ENCODE measurements at places on chromosomes 5 and 9.

- DNase-seq, result no peak
Measured at GRCh38 chr9:7984692-7985091, 185.1 kb upstream of the DMAC1 start.

- DNase-seq, result peak; percentile 37
Measured at GRCh38 chr9:97985058-97985861, 2.1 kb downstream of the ANP32B start.

DNA sequence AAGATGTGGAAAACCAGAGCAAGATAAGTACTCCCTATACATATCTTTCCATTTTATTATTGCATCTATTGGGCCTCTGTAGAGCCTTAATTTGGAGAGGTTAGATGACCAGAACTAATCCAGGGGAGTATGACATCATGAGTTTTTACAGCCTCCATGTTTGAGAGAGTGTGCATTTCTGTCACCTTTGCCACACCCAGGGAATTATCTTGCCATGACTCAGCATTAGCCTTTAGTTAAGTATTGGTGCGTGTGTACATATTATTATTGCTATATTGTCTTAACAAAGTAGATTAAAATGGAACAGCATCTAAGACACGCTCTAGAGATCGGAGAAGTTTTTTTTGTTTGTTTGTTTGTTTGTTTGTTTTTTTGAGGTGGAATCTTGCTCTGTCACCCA, 27.6 kb downstream of the DIMT1 start:
- DNase-seq, result peak; percentile 47

GRCh38 chr5:1188464-1188863, 12.9 kb upstream of the SLC6A19 start:
- DNase-seq, result no peak

DNA sequence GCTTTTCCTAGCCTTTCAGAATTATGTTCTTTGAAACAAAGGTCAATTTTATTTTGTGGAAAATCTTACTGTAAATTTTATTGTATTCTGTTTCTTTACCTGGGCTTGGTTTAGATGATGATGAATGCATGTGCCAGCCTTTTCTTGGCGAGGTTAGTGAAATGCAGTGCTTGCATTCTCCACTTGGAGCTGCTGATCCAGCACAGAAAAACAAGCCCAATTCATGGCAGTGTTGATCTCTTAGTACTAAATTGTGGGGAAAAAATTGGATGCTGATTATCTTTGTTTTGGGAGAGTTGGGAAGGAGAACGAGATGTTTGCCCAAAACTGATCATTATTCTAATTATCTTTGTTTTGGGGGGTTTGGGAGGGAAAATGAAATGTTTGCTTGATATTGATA, 3.7 kb downstream of the HABP4 start:
- peak; percentile 73 for DNase-seq

GRCh38 chr5:143403593-143404415, at the start of gene NR3C1:
Gene NR3C1, minus strand, starts transcription at chr5:143403686. Its CDS starts 2,847 bp downstream, at chr5:143400839.
- DNase-seq, result peak; percentile 80

DNA sequence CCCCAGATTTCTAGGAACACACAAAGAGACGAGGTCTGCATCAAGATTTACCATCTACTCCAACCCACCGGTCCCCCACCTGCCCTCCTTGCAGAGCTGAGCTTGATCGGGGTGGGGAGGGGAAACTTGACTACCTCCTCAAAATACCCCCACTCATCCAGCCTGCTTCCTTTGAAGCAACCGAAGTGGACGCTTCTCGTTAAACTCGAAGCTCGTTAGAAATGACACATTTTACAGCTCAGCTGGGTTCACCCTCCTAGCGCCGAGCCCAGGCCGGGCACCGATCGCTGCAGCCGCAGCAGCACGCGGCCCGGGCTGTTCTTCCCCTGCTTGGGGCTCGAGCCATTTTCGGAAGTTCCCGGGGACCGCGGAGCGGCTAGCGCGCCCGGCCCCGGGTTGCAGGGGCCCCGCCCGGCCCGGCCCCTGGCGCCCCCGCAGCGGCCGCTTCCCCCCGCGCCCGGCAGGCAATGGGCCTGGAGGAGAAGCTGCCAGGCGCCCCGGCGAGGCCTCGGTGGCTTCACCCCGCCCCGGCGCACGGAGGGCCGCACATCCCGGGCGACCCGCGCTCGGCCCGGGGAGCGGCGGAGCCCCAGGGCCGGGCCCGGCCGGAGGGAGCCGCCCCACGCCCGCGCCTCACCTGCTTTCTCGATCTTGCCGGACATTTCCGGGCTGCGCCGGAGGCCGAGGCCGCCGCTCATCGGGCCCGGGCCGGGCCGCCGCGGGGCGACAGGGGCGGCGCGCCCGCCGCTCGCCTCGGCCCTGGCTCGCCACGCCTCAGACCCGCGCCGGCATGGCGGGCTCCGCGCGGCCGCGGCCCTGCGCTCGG, 530 bp downstream of the RAPGEF1 start:
- DNase-seq, result peak; percentile 60

DNA sequence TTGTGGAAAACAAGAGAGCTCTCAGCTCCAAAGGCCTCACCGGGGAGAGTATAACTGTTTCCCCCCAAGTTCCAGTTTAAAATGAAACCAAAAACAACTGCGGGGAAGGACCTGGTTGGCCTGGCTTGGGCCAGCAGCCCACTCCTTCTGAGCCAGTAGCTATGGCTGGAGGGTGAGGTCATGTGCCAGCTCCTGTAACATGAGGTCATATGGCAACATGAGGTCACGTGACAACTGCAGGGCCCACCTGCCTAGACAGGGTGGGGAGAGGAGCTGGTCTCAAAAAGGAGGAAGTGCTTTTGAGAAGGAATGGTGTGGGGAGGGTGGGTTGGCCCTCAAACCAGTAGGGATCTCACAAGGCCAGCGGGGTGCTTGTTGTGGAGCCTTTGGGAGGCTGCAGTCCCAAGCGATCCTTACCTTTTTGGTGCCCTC, 29.3 kb upstream of the CRB2 start:
- DNase-seq, result no peak

GRCh38 chr5:64854855-64855254, 86.1 kb downstream of the CWC27 start:
- DNase-seq, result no peak

DNA sequence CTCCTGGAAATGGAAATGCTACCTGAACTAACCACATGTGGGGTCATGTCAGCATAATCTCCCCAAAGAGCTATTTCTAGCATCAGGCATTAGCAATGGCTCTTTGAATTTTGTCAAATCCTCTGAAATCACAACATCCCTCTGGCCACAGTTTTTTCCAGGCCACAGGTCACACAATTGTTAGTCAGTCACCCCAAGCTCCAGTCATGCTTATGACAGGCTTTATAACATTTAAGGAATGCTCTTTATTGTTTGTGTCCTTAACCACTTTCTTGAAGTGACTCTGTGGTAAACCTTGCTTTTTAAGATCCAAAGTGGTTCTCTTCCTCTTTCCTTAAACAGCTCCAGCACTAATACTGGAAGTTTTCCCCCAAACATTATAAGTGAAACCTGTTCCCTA, 169.2 kb upstream of the HMHB1 start:
- DNase-seq, result no peak

DNA sequence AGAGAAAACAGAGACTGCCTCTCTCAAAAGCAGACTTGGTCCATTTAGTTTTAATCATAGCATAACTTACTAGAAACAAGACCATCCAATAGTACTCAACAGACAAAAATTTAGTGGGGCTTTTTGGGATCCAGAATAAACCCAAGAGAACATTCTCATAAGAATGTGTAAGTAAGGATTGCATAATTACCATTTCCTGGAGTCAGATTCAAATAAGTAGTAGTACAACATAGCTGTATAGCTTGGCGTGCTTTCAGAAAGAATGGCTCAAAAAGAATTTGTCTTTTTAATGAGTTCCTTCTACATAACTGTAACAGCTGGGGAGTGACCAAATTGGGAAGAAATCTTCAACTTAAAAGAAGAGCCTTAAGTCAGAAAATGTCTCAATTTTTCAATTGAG, 145.4 kb downstream of the DENND1A start:
- no peak for DNase-seq

- no peak for DNase-seq
Measured at GRCh38 chr5:42837601-42838000, 25.9 kb upstream of the SELENOP start.

DNA sequence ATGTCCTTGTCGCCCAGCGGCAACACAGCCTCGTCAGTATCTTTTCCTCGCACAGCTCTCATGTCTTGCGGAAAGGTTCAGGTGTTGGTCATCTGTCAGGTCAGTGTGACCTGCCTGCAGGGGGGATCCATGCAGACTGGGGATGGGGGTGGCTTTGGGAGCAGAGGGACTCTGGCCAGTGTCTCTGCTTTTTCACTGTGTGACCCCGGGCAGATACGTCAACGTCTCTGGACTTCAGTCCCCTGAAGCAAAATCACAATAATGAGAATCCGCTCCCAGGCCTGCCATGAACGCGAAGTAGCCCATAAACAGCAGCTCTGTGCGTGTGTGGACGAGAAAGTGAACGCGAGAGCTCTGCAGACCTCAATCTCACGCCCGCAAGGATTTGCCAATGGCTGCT, 75.7 kb upstream of the FCN1 start:
- DNase-seq, result no peak

DNA sequence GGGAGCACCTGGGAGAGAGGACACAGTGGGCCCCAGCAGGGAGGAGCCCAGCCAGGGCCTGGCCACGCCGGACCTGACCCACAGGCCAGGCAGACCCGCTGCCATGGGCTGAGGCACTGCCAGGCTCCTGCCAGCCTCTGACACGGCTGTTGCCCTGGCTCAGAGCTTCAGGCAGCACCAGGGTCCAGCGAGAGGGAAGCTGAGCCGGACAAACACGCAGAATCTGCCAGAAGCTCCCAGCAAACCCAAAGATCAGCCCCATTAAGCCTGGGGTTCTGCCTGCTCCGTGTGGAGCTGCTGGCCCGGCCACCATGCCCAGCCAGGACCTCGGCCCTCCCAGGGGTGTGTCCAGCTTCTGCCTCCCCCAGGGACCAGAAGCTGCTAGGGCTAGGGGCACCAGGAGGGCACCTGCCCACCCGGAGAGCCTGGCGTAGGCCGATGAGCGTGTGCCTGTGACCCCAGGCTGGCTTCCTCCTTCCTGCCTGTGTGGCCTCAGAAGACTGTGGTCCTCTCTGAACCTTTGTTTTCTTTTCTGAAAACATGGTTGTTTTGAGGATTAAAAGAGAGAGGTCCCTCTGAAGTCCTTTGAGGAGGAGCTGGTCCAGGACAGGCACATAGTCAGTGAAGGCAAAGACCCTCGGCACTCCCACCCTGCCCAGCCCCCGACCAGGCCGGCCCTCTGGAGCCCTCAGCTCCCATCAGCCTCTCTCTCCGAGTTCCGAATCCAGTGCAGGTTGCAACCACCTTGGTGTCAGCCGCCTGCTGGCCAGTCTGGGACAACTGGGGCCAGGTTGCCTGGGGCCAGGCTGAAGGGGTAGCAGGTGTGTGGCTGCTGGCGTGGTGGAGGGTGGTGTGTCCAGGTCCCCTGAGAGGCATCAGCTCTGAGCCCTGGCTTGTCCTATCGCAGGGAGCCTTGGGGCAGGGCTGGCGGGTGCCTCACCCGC, 39.6 kb downstream of the KCNT1 start:
- DNase-seq, result no peak

- DNase-seq, result no peak
Measured at GRCh38 chr5:6729386-6730310, 16.4 kb downstream of the TENT4A start.

DNA sequence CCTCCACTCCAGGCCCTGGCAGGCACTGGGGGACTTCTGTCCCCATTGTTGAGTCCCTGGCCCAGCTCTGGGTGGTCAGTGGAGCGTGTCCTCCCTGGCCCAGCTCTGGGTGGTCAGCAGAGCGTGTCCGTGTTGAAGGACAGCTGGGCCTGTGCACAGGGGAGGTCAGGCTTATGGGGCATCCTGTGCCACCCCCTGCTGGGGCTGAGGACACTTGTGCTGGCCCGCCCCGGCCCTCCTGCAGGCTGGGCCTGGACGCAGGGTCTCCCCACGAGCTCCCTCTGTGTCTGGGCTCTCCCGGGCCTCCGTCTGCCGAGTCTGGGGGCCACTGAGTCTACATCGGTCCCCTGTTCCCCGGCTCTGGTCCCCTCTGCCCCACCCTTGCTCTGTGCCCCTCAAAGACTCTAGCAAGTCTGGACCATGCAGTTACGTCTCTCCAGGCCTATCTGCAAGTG, 11.5 kb upstream of the CLIC3 start:
- no peak for DNase-seq

DNA sequence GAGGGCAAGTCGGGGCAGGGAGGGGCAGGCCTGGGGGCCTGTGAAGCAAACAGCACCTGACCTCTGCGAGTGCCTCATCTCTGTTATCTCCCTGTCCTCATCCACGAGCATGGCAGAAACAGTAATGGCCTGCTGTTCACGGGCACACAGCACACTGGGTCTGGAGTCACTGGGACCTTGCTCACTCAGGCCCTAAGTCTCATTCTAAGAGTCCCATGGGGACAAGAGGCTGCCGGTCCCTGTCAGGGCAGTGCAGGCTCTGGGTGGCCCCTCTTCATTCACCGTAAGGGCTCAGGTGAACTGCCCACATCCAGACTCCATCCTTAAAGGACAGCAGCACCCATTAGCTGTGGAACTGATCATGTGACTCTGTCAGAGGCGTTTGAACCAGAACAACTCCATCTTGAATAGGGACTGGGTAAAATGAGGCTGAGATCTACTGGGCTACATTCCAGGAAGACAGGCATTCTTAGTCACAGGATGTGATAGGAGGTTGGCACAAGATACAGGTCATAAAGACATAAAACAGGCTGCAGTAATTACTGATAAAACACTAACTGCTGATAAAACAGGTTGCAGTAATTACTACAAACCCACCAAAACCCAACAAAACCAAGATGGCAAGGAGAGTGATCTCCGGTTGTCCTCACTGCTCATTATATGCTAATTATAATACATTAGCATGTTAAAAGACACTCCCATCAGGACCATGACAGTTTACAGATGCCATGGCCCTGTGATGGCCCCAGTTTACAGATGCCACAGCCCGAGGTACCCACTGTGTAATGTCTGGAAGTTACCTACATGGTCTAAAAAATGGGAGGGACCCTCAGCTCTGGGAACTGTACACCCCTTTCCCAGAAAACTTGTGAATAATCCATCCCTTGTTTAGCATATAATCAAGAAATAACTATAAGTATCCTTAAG, 28.7 kb downstream of the BICD2 start:
- DNase-seq, result no peak

DNA sequence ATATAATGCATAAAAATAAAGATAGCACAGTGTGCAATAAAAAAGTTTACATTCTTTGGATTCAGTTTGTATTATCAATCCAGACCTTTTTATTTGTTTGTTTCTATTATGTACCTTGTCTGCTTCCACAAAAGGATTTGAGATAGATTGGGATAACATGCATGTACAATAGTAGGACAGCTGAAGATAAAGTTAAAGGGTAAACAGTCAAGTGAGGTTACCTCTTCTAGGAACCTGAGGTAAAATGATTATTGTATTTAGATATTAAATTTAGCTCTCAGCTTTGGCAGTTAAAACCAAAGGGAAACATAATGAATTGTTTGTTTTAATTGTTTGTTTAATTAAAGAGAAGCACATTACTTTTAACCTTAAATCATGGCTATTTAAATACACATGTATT, 81.7 kb downstream of the ZCCHC7 start:
- no peak for DNase-seq

DNA sequence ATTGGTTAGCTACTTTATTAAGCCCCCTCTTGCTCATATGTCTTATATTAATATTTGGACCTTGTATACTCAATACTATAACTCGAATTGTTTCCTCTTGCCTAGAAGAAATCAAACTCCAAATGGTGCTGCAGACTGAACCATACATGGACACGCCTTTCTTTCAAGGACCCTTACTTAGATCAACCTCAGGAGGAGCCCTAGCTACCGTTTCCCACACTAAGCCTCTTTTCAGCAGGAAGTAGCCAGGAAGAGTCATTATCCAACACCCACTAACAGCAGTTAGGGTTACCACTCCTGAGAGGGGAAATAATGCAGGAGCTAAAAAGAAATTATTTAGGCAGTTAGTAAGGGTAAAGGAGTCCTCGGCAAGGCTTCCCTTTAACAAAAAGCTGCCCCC, 243.8 kb upstream of the PUM3 start:
- DNase-seq, result no peak
